ENCODE measurements at places on chromosomes 3 and 15.

DNA sequence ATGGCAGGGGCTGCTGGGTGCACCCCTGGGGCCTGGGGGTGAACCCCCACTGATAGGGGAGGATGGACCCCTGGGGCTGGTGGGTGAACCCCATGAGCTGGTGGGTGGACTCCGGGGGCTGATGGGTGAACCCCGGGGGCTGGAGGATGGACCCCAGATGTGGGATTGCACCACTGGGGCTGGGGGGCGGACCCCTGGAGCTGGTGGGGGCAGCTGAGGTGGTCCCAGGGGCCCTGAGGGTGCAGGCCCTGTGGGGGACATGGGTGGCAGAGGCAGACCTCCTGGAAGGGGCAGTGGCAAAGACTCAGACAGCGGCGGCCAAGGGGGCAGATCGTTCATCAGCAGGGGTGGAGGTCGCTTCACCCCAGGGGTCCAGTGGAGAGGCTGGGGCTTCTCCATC lies 17.4 kb upstream of the TXNRD3 start:
- no peak for DNase-seq

DNA sequence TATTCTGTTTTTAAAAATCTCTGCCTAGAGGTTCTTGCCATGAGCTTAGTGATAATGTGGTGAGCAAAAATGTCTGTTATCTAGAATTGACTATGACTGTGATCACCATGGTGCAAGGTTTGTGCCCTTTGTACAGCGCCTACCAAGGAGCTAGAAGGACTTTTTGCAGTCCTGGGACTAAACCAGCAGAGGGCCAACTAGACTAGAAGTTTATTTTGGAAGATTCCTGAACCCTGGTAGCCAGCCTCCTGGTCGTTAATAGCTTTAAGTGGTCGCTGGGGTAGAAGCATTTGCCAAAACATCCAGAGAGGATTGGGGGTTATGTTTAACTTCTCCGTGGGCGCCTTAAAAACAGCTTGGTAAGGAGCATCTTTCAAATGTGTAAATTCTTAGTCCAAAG lies 7.8 kb downstream of the SCG5 start:
- no peak for DNase-seq

DNA sequence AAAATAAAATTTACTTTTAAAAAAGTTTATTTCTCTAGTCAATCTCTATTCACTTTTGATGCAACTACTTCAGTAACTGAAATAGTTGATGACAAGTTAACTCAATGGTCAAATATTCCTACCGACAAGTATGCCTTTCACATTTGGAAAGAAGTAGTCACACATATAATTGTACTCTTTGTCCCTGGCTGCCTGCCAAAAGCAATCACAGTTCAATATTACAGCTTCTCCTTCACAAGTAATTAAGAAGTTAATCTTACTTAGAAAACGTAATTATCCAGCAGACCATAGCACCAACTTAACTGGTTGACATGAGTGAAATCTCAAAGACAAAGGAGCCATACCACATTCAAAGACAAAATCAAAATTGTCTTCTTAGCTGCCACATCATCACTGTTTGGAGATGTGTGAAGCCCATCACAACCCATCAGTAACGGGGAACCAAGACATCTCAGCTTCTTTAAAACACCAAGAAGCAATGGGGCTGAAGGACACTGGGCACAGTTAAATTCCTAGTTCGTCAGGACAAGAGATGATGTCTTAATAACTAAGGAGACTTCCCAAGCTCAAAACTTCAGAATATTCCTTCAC lies 86.1 kb downstream of the PLCH1 start:
- DNase-seq: no peak

DNA sequence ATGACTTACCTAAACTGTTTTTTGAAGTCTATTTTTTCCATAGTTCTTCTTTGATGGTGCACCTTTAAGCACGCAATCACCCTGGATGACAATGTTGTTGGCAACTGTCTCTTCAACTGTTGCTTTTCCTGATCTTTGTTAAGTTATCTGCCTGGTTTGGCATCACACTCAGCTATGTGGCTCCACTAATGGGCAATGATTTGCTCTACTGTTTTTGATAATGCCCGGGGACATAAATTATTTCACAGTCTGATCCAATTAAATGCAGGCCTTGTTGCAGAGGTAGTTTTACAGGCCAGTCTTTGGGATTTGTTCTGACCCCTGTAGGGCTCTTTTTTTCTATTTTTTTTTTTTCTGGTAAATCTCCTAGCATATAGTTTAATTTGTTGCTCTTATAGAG lies 436.3 kb downstream of the ZNF385D start:
- no peak for DNase-seq

- DNase-seq: peak; percentile 33
Observed at GRCh38 chr3:7340795-7341194, 479.9 kb downstream of the GRM7 start.

DNA sequence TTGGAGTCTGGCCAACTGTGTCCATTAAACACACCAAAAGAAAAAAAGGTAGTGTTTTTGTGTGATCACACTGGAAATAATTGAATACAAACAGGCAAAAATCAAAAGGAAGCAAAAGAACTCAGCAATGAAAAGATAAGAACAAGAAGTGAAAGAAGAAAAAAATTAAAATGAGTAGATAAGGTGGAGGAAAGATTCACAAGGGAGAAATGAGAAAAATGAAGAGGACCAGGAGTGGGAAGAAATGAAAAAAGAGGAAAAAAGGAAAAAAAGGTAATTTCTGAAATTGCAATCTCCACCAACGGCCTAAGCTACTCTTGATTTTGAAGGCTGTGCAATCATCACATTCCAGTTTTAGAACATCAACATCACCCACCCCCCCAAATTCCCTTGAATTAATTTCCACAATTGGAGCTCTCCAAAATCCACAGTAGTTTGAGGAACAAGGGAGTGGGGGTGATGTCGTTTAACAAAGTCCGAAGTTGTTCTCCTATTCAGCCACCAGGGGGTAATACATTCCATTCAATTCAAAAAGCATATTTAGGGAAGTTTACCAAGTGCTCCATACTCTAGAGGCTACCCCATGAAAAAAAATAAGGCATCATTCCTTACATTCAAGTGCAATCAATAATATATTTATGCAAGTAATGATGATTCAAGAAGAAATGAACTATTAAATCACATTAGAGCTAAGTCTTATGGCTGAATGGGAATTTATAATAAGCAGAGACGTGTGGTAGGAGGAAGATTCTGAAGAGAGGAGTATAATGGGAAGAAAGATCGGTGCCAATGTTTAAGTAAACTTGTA lies 37.4 kb downstream of the ZNF860 start:
- peak; percentile 43 for DNase-seq

DNA sequence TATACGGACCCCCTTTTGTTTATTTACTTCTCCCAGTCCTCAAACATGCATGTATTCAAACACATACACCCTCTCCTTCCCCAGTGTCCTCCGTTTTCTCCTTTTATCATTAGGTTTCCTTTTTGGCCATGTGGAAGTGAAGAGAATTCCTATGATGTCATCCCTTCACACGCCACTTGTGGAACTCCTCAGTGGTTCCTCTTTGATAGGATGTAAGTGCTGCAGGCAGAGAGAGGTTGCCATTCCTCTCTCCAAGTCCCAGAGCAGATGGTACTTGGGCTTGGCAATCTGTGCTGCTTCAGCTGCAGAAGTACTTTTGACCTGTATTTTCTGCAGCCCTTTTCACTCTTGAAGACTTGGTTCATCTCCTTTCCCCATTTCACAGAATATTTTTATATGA lies 32.9 kb upstream of the CRTC3 start:
- DNase-seq: no peak

DNA sequence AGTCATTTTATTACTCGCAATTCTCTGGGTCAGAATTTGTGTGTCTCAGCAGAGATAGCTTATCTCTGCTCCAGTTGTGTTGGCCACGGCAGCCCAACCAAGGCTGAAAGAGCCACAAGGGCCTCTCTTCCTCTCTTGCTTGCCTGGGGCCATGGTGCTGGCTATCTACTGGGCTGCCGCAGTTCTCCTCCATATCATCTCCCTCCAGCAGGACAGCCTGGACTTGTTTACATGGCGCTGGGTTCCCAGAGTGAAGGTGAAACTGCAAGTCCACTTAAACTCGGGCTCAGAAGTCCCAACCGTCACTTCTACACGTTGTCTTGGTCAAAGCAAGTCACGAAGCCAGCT lies 134.8 kb downstream of the UACA start:
- DNase-seq: no peak

DNA sequence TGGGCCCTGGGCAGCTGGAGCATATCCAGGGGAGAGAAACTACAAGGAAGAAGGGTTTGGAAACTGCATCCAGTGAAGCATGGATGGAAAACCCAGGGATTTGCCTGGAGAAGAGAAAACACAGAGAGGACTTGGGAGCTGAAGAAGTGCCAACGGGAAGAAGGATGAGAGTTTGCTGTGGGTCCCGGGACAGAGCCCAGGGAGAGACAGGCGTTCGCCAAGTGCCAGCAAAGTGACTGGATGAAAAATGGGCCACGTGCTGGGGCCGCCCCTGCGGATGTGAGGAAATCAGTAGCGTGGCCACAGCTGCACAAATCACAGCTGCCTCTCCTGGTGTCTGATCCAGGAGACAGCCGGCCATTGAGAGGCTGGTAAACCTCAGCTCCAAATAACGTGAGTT lies 70.4 kb downstream of the HES1 start:
- DNase-seq: no peak

- no peak for DNase-seq
Observed at GRCh38 chr3:169147238-169148008, 516.1 kb downstream of the MECOM start.

GRCh38 chr15:39887832-39888231 lies 32.2 kb downstream of the GPR176 start:
- DNase-seq: peak; percentile 31

GRCh38 chr3:89411201-89411600 lies 303.8 kb downstream of the EPHA3 start:
- DNase-seq: no peak

- no peak for DNase-seq
Observed at GRCh38 chr15:96972201-96972600, 641.7 kb downstream of the NR2F2 start.

DNA sequence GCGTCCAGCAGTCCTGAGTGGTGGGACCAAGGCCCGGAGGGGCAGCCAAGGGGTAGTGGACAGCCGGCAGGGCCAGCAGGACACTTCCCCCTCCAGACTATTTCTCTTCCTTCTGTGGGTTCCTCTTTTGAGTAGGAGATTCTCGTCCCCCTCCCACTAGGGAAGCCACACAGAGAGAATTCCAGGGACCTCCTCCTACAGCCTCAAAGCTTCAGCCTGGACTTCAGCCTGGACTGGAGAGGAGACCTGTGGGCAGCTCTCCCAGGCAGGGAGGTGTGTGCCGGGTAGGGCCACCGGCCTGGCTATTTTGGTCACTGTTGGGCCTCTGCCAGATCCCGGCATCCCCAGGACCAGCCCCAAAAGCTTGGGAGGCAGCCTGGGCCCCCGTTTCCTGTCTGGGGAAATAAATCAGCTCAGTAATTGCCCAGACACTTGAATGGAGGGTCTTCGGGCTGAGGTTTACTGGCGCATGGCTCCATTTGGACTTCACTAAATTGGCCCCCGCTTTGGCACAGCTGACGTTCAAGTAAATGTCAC lies 1.3 kb downstream of the SLC6A6 start:
- DNase-seq: no peak

GRCh38 chr3:143315766-143316165 lies 196.2 kb downstream of the CHST2 start:
- DNase-seq: no peak

GRCh38 chr3:63918321-63918720 lies 6.1 kb upstream of the SCAANT1 start:
- DNase-seq: no peak

- DNase-seq: no peak
Observed at GRCh38 chr15:82110144-82110543, 64.3 kb upstream of the MEX3B start.

Data from fibroblast of the conjunctiva (primary cell).